ENCODE measurements at places on chromosomes 3 and 15. TPM values are rescaled to one million over a fixed set of nuclear protein-coding genes. Genes with fewer than 3 reads are reported as not detected.

GRCh38 chr3:56833022-56833421, 31.3 kb upstream of the ARHGEF3 start:
- no peak overlapping the region for H3K4me3 ChIP-seq
- no peaks in the 10 kb centered on the region for H3K4me1 ChIP-seq
- no peak overlapping the region for H3K27ac ChIP-seq

GRCh38 chr3:194852831-194853508, 167.3 kb downstream of the FAM43A start:
- H3K36me3 ChIP-seq: no peaks in the 10 kb centered on the region
- DNase-seq: no peak
- no peaks in the 10 kb centered on the region for H3K4me1 ChIP-seq
- H3K27ac ChIP-seq: no peak overlapping the region
- no peak overlapping the region for H3K4me3 ChIP-seq

DNA sequence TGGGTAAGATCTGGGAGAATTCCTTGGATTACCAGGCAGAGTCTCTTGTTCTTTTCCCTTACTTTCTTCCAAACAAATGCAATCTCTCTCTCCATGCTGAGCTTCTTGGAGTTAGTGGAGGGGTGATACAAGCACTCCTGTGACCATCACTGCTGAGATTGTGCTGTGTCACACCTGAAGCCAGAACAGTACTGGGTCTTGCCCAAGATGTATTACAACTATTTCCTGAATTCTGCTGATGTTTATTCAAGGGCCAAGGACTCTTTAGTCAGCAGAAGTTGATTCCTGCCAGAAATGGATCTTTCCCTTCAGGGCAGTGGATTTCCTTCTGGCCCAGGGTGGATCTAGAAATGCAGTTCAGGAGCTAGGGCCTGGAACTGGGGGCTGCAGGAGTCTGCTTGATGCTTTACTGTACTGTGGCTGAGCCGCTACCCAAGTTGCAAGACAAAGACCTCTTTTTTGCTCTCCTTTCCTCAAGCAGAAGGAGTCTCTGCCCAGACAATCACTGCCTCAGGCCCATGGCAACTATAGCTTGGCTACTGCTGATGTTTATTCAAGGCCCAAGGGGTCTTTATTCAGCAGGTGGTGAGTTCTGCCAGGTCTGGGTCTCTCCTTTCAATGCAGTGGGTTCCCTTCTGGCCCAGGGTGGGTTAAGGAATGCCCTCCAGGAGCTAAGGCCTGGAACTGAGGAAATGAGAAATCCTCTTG, 98.8 kb downstream of the SH3GL3 start:
- no peaks in the 10 kb centered on the region for H3K4me1 ChIP-seq
- DNase-seq: no peak
- H3K27ac ChIP-seq: no peak overlapping the region
- H3K27me3 ChIP-seq: no peaks in the 10 kb centered on the region

The DPPA2 gene
- not detected for total RNA-seq

- H3K27me3 ChIP-seq: no peaks in the 10 kb centered on the region
- H3K4me3 ChIP-seq: no peak overlapping the region
- no peaks in the 10 kb centered on the region for H3K4me1 ChIP-seq
- no peak overlapping the region for H3K27ac ChIP-seq
- no peaks in the 10 kb centered on the region for H3K36me3 ChIP-seq
- DNase-seq: no peak
These were observed 144.7 kb upstream of the GADL1 start for GRCh38 chr3:31039145-31039544.

The FBXO40 gene
- not detected for total RNA-seq

- no peak overlapping the region for H3K4me3 ChIP-seq
- H3K4me1 ChIP-seq: no peaks in the 10 kb centered on the region
- no peak for DNase-seq
- no peaks in the 10 kb centered on the region for H3K27me3 ChIP-seq
- H3K27ac ChIP-seq: no peak overlapping the region
These were observed 30.5 kb upstream of the SPATA12 start for GRCh38 chr3:57029924-57030323.

GRCh38 chr15:91941871-91942658, 88.6 kb downstream of the SLCO3A1 start:
- H3K27ac ChIP-seq: no peak overlapping the region
- H3K4me3 ChIP-seq: no peak overlapping the region
- DNase-seq: no peak
- H3K4me1 ChIP-seq: peaks cover 53% of the 10 kb centered on the region
- no peaks in the 10 kb centered on the region for H3K36me3 ChIP-seq

DNA sequence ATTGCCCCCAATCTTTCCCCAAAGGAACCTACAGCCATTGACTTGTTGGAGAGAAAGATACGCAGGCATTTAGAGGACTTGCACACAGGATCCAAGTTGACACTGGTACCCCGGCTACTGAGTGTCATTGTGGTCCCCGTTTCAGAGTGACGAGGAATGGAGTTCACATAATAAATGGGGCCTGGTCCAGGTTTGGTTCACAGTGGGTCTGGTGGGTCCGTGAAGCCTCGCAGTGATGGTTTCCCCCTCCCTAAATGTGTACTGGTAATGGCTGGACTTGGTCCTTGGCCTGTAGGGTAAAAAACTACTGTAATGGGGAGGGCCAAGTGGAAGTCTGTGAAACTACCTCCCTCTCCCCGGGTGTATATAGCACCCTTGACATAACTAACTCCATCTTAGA, 232.1 kb upstream of the LYSMD4 start:
- H3K27me3 ChIP-seq: no peaks in the 10 kb centered on the region
- H3K27ac ChIP-seq: no peak overlapping the region
- H3K36me3 ChIP-seq: no peaks in the 10 kb centered on the region
- no peak overlapping the region for H3K4me3 ChIP-seq
- no peaks in the 10 kb centered on the region for H3K4me1 ChIP-seq
- DNase-seq: no peak

The IGSF11 gene
- total RNA-seq: not detected

The SPESP1 gene
- total RNA-seq: 6.1 TPM

The SLC51A gene
- total RNA-seq: not detected

DNA sequence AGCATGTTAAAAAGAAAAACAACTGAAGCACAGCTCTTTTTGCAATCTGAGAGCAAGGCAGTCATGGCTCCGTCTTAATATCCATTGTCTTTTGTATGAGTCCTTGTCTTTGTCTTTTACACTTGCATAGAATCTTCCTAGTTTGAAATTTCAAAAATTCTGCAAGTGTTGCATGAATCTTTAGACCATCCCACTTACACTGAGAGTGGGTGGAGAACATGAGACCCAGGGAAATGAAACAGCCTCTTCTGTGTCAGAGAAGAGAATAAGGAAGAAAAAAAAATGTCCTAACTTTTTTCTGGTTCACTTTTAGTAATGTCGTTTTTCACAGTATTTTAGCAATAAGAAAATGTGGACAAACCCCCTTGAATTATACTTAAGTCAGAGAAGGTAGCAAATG, 12.1 kb upstream of the DCLK3 start:
- no peaks in the 10 kb centered on the region for H3K36me3 ChIP-seq
- H3K27me3 ChIP-seq: no peaks in the 10 kb centered on the region
- DNase-seq: no peak
- no peak overlapping the region for H3K27ac ChIP-seq
- no peak overlapping the region for H3K4me3 ChIP-seq

DNA sequence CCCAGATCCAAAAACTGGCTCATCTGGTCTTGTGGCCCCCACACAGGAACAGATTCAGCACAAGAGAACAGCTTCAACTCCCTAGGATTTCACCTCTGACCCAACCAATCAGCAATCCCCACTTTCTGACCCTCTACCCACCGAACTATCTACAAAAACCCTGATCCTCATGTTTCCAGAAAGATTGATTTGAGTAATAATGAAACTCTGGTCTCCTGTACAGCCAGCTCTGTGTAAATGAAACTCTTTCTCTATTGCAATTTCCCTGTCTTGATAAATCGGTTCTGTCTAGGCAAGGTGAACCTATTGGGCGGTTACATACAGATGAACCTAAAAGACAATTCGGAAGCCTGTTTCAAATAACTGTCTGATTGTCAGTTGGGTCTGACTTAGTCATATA, 847.6 kb upstream of the ALCAM start:
- H3K36me3 ChIP-seq: no peaks in the 10 kb centered on the region
- H3K4me1 ChIP-seq: peaks cover 3% of the 10 kb centered on the region
- peak overlapping the region; percentile 73 for H3K27ac ChIP-seq
- DNase-seq: no peak

DNA sequence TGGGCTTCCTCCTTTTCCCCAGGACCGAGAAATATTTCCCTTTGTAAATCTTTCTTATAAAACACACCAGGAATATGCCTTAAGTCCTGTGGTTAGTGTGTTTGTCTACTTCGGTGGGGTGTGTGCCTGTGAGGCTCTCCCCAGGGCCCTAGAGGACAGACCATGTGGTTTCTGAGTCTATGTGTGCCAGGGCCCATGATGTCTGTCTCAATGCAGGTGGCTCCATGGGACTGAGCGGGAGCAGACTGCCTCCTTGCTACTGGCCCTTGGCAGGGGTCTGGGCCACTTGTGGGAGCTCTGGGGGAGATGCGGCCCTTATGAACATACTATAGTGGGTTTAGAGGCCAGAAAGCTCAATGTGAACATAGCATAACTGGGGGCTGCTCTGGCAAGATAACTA, 37.6 kb downstream of the SCN5A start:
- H3K4me1 ChIP-seq: no peaks in the 10 kb centered on the region
- no peak for DNase-seq
- no peaks in the 10 kb centered on the region for H3K36me3 ChIP-seq
- no peak overlapping the region for H3K4me3 ChIP-seq
- no peak overlapping the region for H3K27ac ChIP-seq
- no peaks in the 10 kb centered on the region for H3K27me3 ChIP-seq

DNA sequence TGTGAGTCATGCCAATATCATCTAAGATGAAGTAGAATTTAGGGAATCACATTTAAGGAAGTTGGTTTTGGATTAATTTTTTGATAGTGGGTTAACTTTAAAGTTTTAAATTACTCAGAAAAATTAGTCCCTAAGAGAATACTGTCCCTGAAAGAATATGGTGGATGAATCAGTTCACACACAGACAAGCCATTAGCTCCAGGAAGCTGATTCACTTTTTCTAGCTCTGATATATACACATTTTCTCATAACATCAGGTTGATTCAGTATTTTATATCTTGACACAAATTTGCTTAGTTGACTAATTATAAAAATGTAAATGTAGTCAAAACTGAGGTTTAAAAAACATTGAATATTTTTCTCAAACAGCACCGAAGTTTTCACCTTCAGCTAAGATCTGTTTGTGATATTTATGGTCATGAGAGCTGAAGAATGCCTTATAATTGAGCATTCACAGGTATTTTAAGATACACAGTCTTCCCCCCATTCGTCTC, 55.1 kb downstream of the MYH15 start:
- H3K36me3 ChIP-seq: no peaks in the 10 kb centered on the region
- H3K27ac ChIP-seq: no peak overlapping the region
- H3K4me1 ChIP-seq: no peaks in the 10 kb centered on the region
- no peak for DNase-seq
- H3K27me3 ChIP-seq: no peaks in the 10 kb centered on the region

- H3K27ac ChIP-seq: no peak overlapping the region
- H3K36me3 ChIP-seq: no peaks in the 10 kb centered on the region
- H3K27me3 ChIP-seq: no peaks in the 10 kb centered on the region
- DNase-seq: no peak
- H3K4me3 ChIP-seq: no peak overlapping the region
These were observed 24.2 kb downstream of the RNU5B-1 start for GRCh38 chr15:65328506-65329287.

DNA sequence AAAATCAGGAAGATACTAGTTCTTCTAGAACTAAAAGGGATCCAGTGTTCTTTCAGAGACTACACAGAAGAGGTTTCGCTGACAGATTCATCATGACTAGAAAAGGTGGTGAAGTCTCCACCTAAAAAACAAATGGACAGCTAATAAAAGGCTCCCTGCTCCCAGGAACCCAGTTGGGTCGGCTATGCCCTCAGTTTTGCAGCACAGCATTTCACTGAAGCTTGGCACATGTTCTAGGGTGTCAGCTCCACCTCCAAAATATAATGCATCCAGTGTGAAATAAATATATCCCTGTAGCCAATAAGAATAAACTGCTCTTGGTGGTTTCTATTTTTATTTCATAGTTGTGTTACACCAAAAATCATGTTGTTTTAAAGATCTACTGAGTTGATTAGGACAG, 55.0 kb downstream of the ZIC4 start:
- H3K27ac ChIP-seq: no peak overlapping the region
- no peaks in the 10 kb centered on the region for H3K4me1 ChIP-seq
- no peak for DNase-seq
- no peaks in the 10 kb centered on the region for H3K36me3 ChIP-seq

- no peaks in the 10 kb centered on the region for H3K27me3 ChIP-seq
- no peak for DNase-seq
- no peaks in the 10 kb centered on the region for H3K36me3 ChIP-seq
These were observed 16.0 kb downstream of the UBE2E2 start for GRCh38 chr3:23219117-23219516.

- peaks cover 19% of the 10 kb centered on the region for H3K4me1 ChIP-seq
- no peaks in the 10 kb centered on the region for H3K36me3 ChIP-seq
- H3K27ac ChIP-seq: peak overlapping the region; percentile 82
- peak overlapping the region; percentile 42 for H3K4me3 ChIP-seq
- no peaks in the 10 kb centered on the region for H3K27me3 ChIP-seq
These were observed 481.2 kb downstream of the FOXP1 start for GRCh38 chr3:71102111-71102983.

GRCh38 chr3:99410789-99411311, 227.5 kb upstream of the COL8A1 start:
- no peaks in the 10 kb centered on the region for H3K36me3 ChIP-seq
- no peak overlapping the region for H3K4me3 ChIP-seq
- no peaks in the 10 kb centered on the region for H3K27me3 ChIP-seq
- no peaks in the 10 kb centered on the region for H3K4me1 ChIP-seq

The DAZL gene
- not detected for total RNA-seq

- H3K4me1 ChIP-seq: no peaks in the 10 kb centered on the region
- H3K36me3 ChIP-seq: no peaks in the 10 kb centered on the region
- no peak for DNase-seq
- no peak overlapping the region for H3K27ac ChIP-seq
These were observed 208.3 kb downstream of the NTRK3 start for GRCh38 chr15:88048237-88048636.

The ZNF660 gene
- 0.43 TPM for total RNA-seq

- H3K36me3 ChIP-seq: no peaks in the 10 kb centered on the region
- no peaks in the 10 kb centered on the region for H3K4me1 ChIP-seq
- H3K27me3 ChIP-seq: no peaks in the 10 kb centered on the region
- no peak overlapping the region for H3K27ac ChIP-seq
- peak; percentile 62 for DNase-seq
These were observed 601.4 kb downstream of the CADM2 start for GRCh38 chr3:85560088-85560785.

The FSIP1 gene
- not detected for total RNA-seq

The PTPN9 gene
- 7.1 TPM for total RNA-seq

DNA sequence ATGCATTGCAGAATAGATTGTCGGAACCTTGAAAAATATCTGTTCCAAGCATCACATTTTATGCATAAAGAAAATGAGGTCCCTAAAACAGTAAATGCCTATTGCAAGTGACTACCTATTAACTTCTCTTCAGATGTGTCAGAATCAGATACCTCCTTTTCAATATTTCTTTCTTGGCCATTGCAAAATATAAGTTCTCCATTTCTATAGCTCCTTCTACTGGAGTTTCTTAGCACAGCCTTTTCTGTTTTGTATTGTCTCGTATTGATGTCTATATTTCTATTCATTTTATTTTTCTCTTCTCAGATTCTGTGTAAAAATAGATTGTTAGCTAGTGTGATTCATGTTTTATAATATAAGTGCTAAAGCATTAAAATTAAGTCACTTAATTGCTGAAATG, 63.4 kb downstream of the PPARG start:
- no peak overlapping the region for H3K27ac ChIP-seq
- no peaks in the 10 kb centered on the region for H3K27me3 ChIP-seq
- no peak for DNase-seq
- H3K4me1 ChIP-seq: no peaks in the 10 kb centered on the region
- no peaks in the 10 kb centered on the region for H3K36me3 ChIP-seq

The NDN gene
- 132 TPM for total RNA-seq
